Head of caudate nucleus (tissue), 42 donors: ENCODE measurements at places on chromosomes 2 and 18.
A peak's percentile ranks its signal among the peaks of the same experiment; 100 is the strongest.

- DNase-seq = no peak
These were observed 155.1 kb upstream of the TANK start for GRCh38 chr2:161005170-161005569.

- no peak for DNase-seq
These were observed 14.2 kb downstream of the SPHKAP start for GRCh38 chr2:228167290-228167689.

GRCh38 chr2:138699421-138699820 lies 80.8 kb downstream of the NXPH2 start:
- DNase-seq = no peak

DNA sequence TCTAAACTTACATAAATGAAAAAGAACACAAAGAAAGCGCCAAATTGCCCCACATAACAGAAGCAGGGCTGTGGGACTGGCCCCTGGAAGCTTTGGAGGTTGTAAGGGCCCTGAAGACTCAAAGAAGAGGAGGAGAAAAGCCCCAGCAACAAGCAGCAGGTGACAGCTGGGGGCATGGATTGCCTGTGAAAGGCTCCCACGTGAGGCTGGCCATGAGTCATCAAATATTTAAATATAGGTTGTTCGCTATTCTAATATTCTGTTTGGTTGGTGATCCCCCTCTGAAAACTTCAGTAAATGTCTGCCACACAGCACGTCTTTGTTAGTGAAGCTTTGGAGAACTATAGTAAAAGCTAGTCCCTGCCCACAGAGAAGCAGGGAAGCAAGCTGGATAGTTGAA lies 132.4 kb downstream of the MREG start:
- no peak for DNase-seq

GRCh38 chr18:62445386-62445917 lies 77.4 kb upstream of the ZCCHC2 start:
- no peak for DNase-seq

GRCh38 chr2:134491771-134492441 lies 226.9 kb downstream of the TMEM163 start:
- DNase-seq = no peak

DNA sequence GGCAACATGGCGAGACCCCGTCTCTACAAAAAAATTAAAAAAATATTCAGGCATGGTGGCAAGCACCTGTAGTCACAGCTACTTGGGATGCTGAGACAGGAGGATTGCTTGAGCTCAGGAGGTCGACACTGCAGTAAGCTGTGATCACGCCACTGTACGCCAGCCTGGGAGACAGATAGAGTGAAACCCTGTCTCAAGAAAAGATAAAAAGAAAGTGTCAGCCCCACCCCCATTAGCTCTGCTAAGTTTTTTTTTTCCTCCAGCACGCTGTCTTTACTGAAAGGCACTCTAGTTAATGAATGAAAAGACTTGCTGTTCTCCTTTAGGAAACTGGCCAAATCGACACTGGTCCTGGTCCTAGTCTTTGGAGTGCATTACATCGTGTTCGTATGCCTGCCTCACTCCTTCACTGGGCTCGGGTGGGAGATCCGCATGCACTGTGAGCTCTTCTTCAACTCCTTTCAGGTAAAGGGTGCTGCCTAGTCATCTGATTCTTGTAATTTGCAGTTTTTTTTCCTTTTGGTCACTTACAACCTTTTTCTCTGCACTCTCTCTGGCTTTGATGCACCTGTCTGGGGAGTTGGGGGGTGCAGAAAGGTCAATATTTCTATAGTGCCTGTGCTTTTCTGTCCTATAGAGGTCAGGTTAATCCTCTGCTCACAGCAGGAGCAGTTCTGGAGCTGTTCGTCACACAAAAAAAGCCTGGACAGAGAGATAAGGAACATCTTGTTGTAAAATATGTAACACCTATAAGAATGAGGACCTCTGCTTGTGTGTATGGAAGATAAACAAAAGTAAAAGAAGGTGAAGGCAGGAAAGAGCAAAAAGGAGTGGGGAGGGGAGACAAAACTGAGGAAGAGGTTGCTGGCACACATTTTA lies 82.3 kb downstream of the PTH2R start:
- DNase-seq = no peak

GRCh38 chr18:49994410-49994809 lies 181.1 kb upstream of the ACAA2 start:
- DNase-seq = no peak

- no peak for DNase-seq
These were observed 43.3 kb upstream of the SETBP1 start for GRCh38 chr18:44637210-44638033.

DNA sequence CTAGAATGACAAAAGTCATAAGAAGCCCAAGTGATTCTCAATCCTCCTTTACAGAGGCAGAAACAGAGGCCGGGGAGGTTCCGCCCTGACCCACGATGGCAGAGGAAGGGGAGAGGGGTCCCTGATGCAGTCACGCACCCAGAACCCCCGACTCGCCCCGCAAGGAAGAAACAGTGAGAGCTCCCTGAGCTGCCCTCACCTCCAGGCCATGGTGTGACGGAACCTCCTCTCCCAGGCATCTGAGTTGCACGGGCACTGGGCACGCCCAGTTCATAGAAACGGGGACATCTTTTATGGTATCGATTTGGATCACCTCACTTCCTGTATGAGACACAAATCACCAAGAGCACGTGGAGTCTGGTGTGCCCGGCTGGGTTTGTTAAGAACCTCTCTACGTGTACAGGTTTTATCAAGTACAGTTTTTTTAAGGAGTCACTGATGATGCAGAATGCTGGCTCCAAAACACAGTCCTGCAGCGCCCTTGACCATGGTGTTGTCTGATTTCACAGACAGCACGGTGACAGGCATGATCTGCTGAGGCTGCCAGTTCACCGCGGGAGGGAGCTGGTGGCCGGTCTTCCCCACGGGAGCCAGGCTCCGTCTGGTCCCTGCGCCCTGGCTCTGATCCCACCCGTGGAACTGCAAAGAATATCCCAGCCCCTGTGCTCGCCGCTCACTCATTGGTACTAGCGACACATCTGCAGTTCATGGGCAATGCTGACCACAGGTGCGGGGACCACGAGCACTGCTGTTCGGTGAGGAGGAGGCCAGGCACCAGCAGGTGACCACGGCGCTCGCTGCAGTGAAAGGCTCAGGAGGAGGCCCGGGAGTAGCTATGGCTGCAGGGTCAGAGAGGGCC lies 35.6 kb downstream of the PXDN start:
- no peak for DNase-seq

DNA sequence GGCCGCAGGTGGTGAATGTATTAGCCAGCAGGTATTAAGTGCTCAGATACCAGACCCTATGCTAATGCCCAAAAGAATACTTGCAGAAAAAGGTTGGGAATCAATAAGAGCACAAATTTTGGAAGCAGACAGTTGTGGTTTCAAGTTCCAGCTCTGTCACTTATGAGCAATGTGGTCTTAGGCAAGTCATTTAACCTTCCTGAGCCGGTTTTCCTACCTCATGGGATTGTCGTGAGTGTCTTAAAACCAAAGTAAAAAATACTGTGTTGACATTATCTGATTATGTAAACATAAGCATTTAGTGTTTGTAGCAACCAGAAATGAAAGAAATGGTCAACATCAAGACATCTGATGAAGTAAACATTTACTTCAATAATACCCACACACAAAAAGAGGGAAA lies 93.0 kb upstream of the CHST9 start:
- no peak for DNase-seq

GRCh38 chr2:203396667-203397066 lies 68.5 kb downstream of the ABI2 start:
- no peak for DNase-seq

DNA sequence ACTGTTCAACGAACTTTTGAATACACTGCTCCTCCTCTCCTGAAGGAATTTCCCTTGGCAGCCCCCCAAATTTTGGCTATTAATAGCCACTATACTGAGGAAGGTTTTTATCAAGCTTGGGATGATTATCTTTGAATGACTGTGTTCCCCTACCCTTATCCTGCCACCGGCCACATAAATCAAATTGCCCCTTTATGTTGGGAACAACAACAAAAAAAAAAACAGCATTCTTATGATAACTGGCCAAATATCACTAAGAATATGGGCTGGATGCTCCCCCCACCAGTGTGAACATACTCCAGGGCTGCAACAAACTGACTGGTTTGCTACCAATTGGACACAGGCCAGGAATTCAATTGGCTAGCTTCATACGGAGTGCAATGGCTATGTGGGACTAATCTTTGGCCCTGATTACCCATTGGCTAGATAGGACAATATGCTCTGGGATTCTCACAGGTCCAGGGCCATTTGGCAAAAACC lies 20.6 kb downstream of the DUSP11 start:
- no peak for DNase-seq

DNA sequence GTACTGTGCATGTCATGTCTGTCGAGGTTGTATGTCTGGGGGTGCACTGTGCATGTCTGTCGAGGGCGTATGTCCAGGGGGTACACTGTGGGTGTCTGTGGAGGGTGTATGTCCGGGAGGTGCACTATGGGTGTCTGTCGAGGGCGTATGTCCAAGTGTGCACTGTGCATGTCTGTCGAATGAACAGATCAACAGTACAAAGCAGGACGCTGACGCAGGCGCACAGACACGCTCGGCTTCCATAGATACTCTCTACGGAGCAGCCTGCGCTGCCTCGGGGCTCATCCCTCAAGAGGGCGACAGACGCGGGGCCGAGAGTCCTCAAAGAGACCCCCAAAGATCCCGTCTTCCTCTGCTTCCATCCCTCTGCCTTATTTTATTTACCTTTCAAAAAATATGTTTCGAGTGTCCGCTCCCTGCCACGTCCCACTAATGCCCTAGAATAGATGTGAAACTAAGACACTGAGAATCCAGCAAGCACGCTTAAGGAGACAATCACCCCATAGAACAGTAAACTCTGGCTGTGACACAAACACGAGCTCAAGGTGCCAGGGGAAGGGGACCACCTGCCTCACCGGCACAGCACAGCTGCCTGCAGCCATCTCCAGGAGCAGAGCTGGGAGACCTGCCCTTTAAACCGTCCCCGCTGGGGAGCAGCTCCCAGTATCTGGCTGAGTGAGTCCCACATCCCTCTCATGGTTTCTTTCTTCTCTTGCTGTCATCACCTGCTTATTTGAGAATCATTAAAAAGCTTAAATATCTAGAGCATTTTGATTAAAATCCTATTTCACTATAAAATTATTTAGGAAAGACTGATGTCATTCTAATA lies 250.5 kb upstream of the MYT1L start:
- no peak for DNase-seq

- DNase-seq = no peak
These were observed 117.4 kb downstream of the FAM210A start for GRCh38 chr18:13608791-13609532.

GRCh38 chr2:29123617-29124349 lies 8.6 kb downstream of the CLIP4 start:
- DNase-seq = no peak

- no peak for DNase-seq
These were observed 662.4 kb downstream of the GALR1 start for GRCh38 chr18:77911971-77912605.

GRCh38 chr2:106062627-106063026 lies 131.5 kb downstream of the UXS1 start:
- no peak for DNase-seq

DNA sequence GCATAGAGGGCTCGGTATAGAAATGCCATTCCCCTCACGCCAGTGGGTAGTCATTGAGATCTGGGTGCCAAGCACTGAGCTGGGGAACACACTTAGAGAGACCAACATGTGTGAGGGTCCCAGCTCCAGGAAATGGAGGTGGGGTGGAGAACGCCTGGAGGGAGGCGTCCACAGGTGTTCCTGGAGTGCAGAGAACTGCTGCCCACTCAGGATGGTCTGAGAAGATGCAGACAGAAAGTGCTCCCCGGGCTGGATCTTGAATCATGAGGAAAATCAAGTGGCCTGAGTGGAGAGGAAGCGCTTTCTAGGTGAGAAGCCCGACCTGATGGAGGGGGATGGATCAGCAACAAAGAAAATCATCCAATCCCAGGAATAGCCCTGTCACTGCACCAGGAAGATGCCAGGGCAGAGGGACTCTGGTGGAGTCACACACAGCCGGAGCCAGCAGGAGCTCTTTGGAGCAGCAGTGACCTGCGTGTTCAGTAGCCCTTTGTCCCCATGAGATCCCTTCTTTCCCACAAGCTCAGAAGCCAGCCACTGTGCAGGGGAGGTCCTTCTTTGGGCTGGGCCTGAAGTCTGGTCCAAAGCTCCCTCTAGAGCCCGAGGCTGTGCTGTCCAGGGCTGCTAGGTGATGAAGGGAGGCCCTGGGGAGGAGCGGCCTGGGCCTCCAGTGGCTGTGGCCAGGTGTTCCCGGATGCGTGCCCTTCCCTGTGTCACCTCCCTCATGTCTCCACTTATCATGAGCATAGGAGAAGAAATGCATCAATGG lies 112.3 kb downstream of the RNF144A start:
- peak; percentile 40 for DNase-seq

- no peak for DNase-seq
These were observed 34.5 kb upstream of the CTAGE1 start for GRCh38 chr18:22452226-22452668.

GRCh38 chr2:211387734-211388133 lies 831.3 kb downstream of the CPS1 start:
- no peak for DNase-seq

DNA sequence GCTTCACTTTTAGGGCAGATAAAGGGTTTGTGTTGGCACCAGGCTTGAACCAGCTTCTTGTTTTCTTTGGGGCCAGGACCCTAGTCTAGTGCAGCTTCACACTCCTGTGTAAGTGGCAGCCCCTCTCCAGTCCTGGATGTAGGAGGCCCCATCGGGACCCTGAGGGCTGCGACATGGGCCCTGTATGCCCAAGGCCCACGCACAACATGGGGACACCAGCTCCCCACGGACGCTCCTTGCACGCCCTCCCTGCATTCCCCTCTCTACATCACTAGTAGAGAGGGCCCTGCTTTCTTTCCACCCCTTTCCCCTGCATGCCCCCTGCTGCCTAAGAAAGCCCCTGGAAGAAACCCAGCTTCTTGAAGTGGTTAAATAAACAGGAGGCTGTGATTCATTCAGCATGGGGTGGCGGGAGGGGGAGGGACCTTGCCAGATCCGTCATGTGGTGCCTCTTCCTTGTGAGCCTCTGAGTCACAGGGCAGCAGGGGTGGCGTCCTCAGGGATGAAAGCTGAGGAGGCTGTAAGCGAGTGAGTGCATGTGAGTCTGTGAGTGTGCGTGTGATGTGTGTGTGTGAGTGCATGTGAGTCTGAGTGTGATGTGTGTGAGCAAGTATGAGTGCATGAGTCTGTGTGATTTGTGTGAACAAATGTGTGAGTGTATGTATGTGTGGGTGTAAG lies 42.5 kb downstream of the COPS8 start:
- DNase-seq = peak; percentile 81

- DNase-seq = no peak
These were observed 1.9 kb upstream of the UXS1 start for GRCh38 chr2:106195981-106196380.
